ENCODE measurements at places on chromosomes 12 and 14.

GRCh38 chr12:65662590-65662989, 161.7 kb upstream of the HMGA2 start:
- DNase-seq = no peak

DNA sequence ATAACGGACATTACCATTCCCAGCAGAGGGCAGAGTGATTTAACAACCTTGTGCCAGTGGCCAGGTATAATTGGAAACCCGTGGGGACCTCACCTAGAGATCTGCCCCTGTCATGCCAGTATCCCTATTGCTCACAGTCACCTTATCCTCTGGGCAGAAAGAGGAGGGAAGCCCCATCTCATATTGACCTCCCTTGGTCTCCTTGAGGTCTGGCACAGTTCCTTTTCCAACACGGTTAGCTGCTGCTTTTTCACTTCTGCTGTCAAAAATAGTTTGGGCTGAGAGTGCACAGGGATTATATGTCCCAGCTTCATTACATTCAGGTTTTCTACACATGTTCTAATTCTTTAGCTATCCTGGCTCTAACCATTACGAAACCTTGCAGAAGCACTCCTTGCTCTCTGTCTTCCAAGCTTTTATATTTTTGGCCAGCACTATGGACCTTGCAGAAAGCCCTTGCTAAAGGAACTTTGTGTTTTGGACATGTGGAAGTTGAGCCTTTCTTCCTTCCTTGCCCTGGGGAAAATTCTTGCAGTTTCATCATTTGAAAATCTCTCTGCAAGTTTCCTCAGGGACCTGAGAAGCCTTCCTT, 111.7 kb upstream of the MIS18BP1 start:
- no peak for DNase-seq

- no peak for DNase-seq
Observed at GRCh38 chr12:44225149-44225510, 389.2 kb downstream of the TMEM117 start.

DNA sequence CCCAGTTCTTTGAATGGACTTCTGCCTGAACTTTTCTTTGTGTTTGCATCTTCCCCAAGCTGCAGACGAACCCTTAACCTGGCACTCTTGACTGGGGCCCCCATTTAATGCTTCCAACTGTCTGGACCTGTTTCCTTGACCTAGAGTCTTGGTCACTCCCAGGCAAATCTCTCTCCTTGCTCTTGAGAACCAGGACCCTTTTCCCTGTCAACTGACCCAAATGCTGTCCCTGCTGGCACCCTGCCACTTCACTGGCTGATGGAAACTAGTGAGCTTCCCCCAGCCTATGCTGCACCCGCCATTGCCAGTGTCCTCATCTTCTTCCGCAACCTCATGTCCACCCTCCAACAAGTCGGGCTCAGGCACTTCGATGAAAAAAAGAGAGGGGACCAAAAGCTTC, 79.5 kb downstream of the PRIMA1 start:
- no peak for DNase-seq

DNA sequence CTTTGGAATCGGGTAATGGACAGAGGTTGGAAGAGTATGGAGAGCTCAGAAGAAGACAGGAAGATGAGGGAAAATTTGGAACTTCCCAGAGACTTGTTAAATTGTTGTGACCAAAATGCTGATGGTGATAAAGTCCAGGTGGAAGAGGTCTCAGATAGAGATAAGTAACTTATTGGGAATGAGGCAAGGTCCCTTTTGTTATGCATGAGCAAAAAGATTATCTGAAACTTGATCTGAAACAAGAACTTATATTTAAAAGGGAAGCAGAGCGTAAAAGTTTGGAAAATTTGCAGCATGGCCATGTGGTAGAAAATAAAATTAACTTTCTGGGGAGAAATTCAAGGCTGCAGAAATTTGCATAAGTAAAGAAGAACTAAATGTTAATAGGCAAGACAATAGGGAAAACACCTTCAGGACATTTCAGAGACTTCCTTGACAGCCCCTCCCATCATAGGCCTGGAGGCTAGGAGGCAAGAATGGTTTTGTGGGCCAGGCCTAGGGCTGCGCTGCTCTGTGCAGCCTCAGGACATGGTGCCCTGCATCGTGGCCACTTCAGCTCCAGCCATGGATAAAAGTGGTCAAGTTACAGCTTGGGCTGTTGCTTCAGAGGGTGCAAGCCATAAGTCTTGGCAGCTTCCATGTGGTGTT, 425.7 kb upstream of the PRICKLE1 start:
- DNase-seq = no peak

DNA sequence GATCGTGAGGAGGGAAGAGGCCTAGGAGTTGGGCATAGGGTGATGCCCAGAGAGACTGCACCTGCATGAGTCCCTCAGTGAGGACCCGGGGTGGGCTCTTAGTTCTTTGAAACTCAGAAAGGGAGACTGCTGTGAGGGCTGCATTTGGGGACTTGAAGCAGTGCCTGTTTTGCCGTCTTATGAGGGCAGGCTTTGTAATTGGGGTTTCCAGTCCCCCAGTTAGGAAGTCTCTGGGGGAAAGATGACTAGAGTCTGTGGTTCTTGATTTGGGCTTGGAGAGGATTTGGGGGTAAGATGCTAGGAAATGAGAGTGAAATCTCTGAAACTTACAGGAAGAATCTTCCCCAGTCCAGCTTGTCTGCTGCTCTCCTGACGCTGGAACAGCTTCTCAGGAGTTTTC, 99.6 kb downstream of the ARF6 start:
- DNase-seq = no peak

Data from cardiac septum (tissue), 1 donor.